ENCODE measurements at places on chromosomes 3 and 15.
A peak's percentile ranks its signal among the peaks of the same experiment; 100 is the strongest.

DNA sequence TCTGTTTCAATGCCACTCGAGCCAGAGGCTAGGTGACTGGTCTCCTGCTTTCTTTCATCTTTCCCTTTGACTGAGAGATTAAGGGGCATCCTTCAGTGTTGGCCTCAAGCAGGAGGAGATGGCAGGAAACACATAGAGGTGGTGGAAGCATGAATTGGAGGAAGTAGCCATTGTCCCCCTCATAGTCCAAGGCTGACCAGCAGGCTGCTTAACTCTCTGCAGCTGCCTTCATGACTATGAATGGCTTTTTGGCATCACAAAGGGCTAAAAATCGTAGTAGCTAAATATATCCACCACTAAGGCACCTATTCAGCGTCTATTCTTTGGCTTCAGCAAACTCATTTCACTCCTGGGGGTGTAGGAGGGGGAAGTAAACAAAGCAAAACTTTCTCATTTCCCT is 7.0 kb upstream of the FRMD4B start:
- DNase-seq = no peak

DNA sequence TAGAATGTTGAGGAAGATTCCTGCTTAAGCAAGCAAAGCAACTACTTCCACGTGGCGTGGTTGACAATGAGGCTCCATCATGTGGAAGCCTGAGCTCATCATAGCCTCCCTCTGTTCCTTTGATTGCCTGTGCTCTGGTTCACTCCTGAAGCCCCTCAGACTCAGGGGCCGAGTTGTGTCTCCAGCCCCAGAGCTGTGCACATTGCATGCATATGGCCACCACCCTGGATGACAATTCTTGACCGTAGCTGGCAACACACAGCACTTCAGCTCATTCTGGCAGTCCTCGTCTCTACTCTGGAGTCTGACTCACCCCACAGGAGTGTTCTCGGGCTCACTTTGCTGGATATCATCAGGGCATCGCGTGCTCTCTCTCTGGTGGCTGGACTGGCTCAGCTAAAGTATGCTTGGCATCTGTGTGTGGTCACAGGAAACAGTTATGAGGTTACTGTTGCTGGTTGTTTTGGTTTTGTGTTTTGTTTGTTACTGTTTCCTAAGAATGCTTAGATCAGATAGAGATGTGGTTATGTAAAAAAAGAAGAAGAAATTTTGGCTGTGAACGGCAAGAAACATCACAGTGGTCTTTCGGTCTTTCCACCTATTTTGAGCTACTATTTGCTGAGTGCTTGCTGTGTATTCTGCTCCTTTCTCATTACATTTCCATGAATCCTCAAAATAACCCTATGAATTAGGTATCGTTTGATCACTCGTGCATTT is 41.6 kb upstream of the MRPS22 start:
- no peak for DNase-seq

DNA sequence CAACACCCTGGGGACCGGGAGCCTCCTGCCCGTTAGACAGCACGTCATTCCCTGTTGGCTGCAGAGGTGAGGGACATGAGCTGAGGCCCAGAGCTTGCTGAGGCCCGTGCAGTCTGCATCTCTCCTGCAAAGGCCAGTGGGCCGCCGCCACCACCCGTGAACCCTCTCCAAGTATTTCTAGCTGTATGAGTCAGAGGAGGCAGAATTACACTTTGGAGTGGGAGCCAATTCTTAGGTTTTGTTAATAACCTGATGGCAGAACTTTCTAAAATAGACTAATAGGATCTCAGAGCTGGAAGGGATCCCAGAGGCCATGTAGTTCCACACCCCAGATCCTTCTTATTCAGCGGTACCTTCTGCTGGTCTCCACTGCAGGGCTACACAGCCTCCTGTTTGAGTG is 335.2 kb upstream of the CTDSPL start:
- peak; percentile 87 for DNase-seq

GRCh38 chr3:135271177-135272025 is 476.3 kb downstream of the EPHB1 start:
- DNase-seq = no peak

GRCh38 chr3:150128126-150128525 is 157.4 kb upstream of the PFN2 start:
- no peak for DNase-seq

GRCh38 chr3:38643592-38643991 is 5.9 kb downstream of the SCN5A start:
- peak; percentile 29 for DNase-seq

- no peak for DNase-seq
Measured at GRCh38 chr3:143963946-143964345, 7.7 kb upstream of the DIPK2A start.

DNA sequence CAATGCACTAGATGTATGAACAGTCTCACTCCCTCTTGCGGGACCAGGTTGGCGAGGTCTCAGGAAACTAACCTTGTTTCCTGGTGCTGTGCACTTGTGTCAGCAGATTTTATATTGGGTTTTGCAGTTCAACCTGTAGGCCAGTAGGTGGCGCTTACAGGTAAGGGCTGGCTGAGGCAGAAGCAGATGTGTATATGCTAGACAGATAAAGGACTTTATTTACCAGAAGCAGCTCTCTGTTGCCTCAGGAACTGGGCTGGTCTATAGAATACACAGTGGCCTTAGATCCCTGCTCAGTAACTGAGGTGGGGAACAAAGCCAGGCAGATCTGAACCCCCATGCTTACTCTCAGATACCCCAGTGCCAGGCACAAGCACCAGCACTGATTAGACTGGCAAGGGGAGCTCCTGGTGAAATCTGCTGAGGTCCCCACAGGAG is 296.8 kb downstream of the DOCK3 start:
- DNase-seq = no peak

DNA sequence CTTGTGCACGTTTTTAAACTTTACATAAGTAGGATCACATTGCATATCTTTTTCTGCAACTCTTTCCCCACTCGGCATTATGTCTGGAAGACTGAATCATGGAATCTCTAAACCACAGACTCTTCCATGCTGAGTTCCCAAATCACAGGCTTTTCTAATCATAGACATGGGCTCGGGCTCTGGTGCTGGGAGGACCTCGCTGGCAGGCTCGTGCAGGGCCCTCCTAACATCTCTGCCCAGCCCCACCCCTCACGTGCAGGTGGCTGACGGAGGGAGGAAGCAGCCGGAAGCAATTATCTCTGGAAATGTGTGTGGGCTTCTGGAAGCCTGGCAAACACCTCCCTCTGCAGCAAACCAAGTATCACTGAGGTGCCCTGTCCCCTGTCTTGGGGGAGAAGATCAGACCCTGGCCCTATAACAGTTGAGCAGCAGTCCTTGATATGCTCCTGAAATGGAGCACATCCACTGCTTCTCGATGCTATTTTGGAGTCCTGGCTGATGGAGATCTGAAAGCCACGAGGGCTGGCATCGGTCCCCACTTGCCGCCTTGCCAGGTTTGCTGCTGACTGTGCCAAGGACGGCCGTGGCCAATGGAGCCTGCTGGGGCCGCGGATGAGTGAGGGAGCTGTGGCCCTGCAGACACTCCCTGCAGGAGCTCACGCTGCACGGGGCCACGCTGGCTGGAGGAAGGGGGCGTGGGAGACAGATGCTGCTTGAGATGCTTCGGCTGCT is 4.4 kb upstream of the IQSEC1 start:
- DNase-seq = no peak

GRCh38 chr3:78562328-78562727 is 1205.5 kb downstream of the ROBO1 start:
- DNase-seq = no peak

GRCh38 chr3:138203938-138204337 is 16.8 kb downstream of the ARMC8 start:
- no peak for DNase-seq
